ENCODE measurements at places on chromosomes 5 and 9. TPM values are rescaled to one million over a fixed set of nuclear protein-coding genes. Genes with fewer than 3 reads are reported as not detected.

SPINK4 gene
- total RNA-seq, result not detected

SLC26A2 gene
- total RNA-seq, result 6.9 TPM

SLC1A3 gene
- 0.26 TPM for total RNA-seq

CYLC2 gene
- total RNA-seq, result not detected

ADAMTS16 gene
- total RNA-seq, result not detected

CMYA5 gene
- 0.50 TPM for total RNA-seq

PCDHGB1 gene
- not detected for total RNA-seq

C9orf78 gene
- 73.3 TPM for total RNA-seq

KLHL9 gene
- total RNA-seq, result 13.7 TPM

SEMA6A gene
- total RNA-seq, result 0.50 TPM

PSMD5 gene
- 62.8 TPM for total RNA-seq

OMD gene
- not detected for total RNA-seq

GFRA3 gene
- not detected for total RNA-seq

ZDHHC21 gene
- total RNA-seq, result 11.2 TPM

C5 gene
- 1.7 TPM for total RNA-seq

SPATA31A3 gene
- total RNA-seq, result not detected

CAMK4 gene
- 37.0 TPM for total RNA-seq

MEGF10 gene
- total RNA-seq, result 0.28 TPM
